H7 (cell line): ENCODE measurements at places on chromosomes 3 and 15.
A peak's percentile ranks its signal among the peaks of the same experiment; 100 is the strongest.

DNA sequence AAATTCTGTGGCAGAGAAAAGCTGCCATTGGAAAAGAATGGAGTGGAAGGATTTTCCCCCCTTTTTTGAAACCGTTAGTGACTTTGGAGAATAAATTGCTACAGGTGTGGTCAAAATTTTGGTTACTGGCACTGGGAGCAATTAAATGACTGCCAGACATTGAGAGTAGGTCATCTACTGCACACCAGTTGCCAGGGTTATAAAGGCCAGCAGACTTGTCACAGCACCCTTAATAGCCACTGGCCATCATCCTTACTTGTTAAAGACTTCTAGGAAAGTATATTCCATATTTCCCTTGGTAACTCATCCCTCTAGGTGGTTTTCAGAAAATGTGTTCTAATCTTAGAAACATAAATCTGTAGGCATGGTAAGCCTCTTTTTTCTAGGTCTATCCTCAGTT, 8.0 kb downstream of the PIK3CA start:
- DNase-seq = no peak

DNA sequence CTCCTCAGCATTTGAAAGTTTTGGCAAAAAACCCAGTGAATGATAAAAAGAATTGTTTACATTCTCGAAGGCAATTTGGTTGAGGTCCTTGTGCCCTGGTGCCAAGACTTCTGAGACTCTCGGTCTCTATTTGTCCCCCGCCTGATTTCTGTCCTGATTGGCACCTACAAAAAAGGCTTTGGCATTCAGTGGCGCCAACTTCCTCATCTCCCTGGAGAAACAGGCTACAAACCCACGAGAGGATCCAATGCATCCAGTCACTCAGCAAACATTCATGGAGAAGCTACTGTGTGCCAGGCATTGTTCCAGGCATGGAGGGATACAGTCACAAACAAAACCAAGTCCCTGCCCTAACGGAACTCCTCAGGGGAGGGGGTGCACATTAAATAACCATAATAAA, 42.7 kb downstream of the HES1 start:
- DNase-seq = no peak

DNA sequence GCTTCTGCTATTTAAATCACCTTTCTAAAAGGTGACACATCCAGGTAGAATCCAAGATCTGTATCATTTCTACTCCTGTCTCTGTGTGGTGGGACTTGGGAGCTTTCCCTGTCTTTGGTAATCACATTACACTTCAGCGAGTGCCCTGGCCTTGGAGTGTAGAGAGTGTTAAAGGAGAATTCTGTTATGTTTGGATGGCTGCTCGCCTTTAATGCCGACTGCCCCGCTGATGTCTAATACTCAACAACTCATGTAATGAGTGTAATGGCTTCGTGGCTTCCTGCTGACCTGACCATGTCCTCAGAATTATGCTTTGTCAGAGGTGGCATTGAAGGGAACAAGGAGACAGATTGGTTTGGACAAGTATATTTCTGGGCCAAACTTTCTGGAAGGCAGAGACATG, 66.3 kb upstream of the LRTM1 start:
- no peak for DNase-seq

- no peak for DNase-seq
Observed at GRCh38 chr15:35496585-35496984, 49.4 kb downstream of the DPH6 start.

DNA sequence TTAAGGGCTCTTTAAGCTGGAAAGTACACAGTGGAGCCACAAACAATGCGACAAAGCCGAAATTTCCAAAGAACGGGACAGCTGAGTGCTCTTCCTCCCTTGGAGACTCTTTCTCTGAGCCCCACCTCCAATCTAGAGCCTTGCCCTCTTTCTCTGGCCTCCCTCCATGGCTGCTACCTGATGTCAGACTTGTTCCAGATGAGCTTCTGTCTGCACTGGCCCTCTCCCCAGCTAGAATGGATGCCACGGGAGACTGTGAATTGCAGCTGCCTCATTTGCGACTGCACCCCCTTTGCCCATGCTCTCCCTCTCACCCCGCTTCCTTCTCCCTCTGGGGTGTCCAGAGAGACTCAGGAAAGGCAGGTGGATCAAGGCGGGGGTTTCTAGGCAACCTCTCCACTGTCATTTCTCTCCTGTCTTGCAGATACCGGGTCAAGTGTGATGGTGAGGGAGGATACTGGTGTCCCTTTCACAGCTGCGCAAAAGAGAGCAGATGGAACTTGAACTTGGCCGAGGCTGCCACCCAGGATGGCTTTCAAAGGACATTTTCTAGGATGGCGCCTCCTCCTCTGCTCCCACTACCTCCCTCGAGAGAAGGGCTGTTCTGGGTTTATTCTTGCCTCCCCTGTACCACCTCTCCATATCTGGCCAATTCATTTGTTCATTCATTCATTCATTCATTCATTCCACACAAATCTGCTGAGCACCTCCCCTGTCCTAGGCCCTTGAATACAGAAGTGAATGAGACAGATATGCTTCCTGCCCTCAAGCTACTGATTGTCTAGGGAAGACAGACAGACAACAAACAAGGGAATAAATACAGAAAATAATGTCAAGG, 12.8 kb downstream of the ATP2B2 start:
- no peak for DNase-seq

GRCh38 chr15:57134851-57135250, 216.4 kb downstream of the TCF12 start:
- DNase-seq = no peak

GRCh38 chr3:46440531-46441294, 24.0 kb downstream of the LTF start:
- peak; percentile 38 for DNase-seq

- no peak for DNase-seq
Observed at GRCh38 chr3:106715286-106715685, 662.0 kb upstream of the CCDC54 start.

DNA sequence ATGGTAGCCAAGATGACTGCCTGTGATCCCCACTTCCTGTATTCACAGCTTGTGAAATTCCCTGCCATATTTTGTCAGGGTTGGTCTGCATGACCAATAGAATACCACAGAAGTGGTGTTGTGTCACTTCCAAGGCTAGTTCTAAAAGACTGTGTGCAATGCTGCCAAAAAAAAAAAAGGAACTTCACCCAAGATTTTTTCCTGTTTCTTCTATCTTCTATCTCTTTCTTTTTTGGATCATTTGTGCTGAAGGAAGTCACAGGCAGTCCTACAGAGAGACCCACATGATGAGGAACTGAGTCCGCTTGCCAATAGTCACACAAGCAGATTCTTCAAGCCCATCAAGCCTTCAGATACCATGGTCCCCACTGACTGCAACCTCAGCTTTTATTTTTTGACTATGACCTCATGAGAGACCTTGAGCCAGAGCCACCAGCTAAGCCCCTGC, 18.1 kb upstream of the RAF1 start:
- no peak for DNase-seq

GRCh38 chr3:8887435-8888300, 75.6 kb downstream of the RAD18 start:
- no peak for DNase-seq

GRCh38 chr3:38297947-38298711, 16.0 kb downstream of the SLC22A14 start:
- no peak for DNase-seq

DNA sequence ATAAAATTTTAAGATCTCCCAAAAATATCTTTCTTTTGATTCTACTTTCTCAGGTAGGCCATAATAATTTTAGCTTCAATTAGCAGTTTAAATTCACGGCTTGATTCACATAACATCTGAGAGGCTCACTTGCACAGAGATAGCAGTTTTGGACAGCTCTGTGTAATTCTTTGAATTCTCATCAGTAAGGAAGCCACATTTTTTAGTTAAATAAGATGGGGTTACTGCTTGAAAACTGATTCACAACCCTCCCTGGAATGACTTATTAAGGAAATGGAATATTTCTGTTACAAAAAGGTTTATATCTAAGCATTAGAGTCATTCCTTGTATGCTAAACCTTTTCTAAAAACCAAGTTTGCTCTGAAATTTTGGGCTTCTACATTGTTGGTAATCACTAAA, 212.7 kb downstream of the ALCAM start:
- no peak for DNase-seq

GRCh38 chr3:111541911-111542483, at the start of gene CD96:
CD96 (plus strand) TSS chr3:111542197; CDS start chr3:111542249, 52 bp downstream.
- no peak for DNase-seq

- no peak for DNase-seq
Observed at GRCh38 chr3:132593241-132593946, 3.7 kb upstream of the ACKR4 start.

GRCh38 chr3:25604107-25604805, 60.5 kb downstream of the TOP2B start:
- DNase-seq = no peak

DNA sequence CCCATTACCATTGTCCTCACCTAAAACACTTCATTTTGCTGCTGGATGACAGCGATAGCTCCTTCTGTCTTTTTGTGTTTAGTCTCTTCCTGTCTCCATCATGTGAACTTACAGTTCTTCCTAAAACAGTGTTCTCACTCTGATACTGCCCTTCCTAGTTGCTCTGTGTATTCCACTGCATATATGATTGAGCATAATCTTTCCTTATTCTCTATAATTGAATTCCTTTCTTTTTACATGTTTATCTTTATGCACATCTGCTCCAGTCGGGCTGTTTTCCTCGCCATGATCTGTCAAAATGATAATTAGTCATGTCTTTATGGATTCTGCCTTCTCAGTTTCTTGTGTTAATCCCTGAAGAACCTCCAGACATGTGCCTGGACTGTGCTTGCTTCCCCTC, 405.1 kb upstream of the SEMA6D start:
- DNase-seq = no peak

GRCh38 chr15:81126892-81127291, 7.2 kb upstream of the CFAP161 start:
- DNase-seq = no peak

DNA sequence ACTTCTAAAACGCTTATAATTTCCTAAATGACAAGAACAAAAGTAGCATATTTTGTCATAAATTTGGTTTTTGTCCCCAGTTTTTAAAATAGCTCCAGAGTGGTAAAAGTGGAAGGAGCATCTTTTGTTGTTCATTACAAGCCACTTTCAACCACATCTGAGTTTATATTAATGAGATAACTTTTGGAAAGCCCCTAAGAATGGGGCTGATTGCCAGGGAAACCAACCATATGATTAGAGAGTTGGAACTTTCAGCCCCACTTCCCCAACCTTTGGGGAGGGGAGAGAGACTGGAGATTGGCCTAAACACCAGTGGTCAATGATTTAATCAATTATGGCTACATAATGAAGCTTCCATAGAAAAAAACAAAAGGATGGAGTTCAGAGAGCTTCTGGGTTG, 57.4 kb downstream of the CPA3 start:
- DNase-seq = no peak

GRCh38 chr3:194537732-194538247, 51.0 kb upstream of the ATP13A3 start:
- DNase-seq = no peak

DNA sequence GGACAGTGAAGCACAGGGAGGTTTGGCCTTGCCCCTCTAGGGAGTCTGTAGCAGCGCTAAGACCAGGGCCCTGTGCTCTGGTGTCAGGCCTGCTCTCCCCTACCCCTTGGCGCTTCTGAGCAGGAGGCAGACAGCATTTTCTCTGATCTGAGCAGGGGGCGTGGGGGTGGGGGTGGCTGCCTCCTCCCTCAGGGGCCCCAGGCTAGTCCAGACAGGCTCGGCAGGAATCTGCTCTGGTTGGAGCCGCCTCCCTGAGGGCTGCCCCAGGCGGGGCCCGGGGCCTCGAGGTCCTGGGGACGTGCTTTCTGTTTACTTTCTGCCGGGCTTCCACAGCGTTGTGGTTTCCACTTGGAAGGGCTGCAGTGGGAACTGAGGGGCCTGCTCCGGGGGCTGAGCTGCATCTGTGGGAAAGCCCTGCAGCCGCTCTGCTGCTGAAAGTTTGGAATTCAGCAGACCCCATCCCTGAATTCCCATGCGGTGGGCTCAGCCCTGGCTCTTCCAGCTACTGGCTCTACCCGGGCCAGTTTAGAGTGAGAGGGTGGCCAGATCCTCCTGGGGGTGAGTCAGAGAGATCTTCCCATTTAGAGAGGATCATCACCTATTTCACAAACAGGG, 105.4 kb downstream of the LINGO1 start:
- peak; percentile 82 for DNase-seq

DNA sequence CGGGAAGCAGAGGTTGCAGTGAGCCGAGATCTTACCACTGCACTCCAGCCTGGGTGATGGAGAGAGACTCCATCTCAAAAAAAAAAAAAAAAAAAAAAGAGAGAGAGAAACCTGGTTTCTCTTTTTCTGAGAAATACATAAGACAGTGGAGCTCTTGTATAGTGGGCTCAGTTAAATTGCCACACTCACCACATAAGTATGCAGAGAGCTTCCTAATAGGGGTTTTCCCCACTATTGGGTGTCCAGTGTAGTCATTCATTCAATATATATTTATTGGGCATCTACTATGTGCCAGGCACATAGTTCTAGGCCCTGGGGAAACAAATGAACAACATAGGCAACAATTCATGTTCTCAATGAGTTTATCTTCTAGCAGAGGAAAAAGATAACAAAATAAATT, 48.9 kb upstream of the FMN1 start:
- no peak for DNase-seq

DNA sequence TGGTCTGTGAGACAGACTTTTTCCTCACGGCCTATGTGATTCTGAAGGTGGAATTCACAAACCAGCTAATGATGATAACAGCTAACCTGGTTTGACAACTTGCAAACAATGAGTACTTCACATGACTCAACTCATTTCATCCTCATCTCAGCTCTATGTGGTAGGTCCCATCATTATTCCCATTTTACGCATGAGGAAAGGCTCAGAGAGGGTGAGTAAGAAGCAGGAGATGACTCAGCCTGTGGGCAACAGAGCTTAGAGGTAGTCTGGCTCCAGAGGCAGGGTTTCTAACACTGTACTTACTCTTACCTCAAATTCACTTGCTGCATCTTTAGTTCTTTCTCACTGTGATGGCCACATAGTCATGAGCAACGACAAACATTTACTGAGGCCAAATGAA, 25.8 kb upstream of the PSMD6 start:
- DNase-seq = no peak
